ENCODE measurements at places on chromosomes 1 and 21.
A peak's percentile ranks its signal among the peaks of the same experiment; 100 is the strongest.

GRCh38 chr1:64405833-64406232, 64.1 kb upstream of the CACHD1 start:
- no peak for DNase-seq

DNA sequence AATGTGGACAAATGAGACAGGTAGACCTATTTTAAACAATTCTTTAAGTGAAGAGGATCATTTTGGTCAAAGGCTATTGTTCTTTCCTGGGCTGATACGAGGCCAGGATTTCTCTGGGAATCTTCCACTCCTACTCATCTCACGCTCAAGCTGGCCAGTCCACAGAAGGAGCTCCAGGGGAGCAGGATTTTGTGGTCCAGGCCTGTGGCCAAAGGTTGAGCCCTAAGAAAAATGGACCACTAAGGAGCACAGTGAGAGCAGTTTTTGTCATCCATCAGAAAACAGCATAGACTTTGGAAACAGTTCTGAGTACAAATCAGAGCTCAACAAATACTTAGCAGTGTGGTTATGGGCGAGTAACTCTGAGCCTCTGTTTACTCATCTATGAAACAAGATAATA, 260.2 kb upstream of the RUNX1 start:
- no peak for DNase-seq

- peak; percentile 19 for DNase-seq
Measured at GRCh38 chr21:22791986-22792560, 1793.9 kb downstream of the NCAM2 start.

- DNase-seq, result no peak
Measured at GRCh38 chr1:47906009-47906432, 91.2 kb downstream of the TRABD2B start.

GRCh38 chr21:16663436-16663835, 849.4 kb upstream of the CXADR start:
- no peak for DNase-seq

GRCh38 chr1:20290624-20291597, at the start of gene VWA5B1:
TSS of gene VWA5B1 (plus strand) at chr1:20290875. CDS start at chr1:20310602, 19,727 bp downstream.
- no peak for DNase-seq

DNA sequence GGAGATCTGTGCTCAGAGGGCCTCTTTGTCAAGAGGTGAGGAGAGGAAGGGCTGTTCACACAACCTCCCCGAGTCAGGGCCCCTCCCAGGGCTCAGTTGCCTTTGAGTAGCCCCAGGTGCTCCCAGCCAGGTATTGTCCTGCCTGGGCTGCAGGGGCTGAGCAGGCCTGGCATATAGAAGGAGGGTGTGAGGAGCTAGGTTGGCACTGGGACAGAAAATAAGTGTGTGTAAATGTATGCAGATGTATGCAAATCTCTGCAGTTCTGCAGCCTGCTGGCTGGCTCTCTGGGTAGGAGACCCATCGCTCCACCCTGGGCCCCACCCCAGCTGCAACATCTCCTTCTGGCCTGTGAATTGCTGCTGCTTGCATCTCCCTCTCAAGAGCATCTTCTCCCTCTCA, 52.4 kb downstream of the NAV1 start:
- DNase-seq, result no peak

- DNase-seq, result no peak
Measured at GRCh38 chr1:37433171-37433570, 41.2 kb upstream of the ZC3H12A start.

GRCh38 chr1:117312453-117313138, 54.7 kb upstream of the MAN1A2 start:
- DNase-seq, result no peak

- no peak for DNase-seq
Measured at GRCh38 chr21:33112151-33112550, 42.2 kb downstream of the OLIG1 start.

GRCh38 chr1:205041001-205041715, 1.9 kb upstream of the CNTN2 start:
- no peak for DNase-seq

GRCh38 chr1:234559902-234560676, 49.9 kb downstream of the IRF2BP2 start:
- no peak for DNase-seq

GRCh38 chr1:17903386-17903785, 148.3 kb downstream of the ACTL8 start:
- no peak for DNase-seq

- DNase-seq, result no peak
Measured at GRCh38 chr1:201480231-201481003, 11.4 kb upstream of the PHLDA3 start.

GRCh38 chr1:62905309-62905708, 121.4 kb downstream of the ATG4C start:
- no peak for DNase-seq

DNA sequence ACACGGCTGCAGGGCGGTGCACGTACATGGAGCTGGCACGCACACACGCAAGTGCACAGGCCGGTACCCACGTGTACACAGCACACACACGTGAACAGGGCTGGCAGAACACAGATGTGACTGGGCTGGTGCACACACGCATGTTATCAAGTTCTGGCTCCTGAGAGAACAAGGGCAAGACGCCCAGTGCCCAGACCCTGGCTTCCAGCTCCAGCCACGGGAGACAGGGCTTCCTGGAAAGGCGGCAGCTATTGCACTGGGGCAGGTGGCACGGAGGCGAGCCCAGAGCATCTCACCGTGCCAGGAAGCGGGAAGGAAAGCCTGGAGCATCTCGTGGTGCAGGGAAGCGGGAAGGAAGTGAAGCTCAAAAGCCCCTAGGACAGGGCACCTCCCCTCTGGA, 5.9 kb downstream of the SDF4 start:
- DNase-seq, result no peak

DNA sequence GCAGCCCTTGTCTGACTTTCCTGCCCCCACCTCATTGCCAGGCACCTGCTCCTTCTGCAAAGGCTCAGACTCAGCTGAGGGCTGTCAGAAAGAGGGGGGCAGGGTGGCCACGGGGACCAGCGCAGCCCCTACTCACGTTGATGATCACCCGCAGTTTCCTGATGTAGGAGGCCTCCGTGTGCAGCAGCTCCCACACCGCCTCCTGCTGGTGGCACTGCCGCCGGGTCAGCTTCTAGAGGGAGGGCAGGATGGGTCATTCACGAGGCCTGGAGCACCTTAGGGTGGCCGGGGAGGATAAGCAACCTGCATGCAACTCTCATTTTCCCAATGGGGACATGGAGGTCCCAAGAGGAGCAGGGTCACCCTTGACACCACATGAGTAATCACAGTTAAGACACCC, 6.4 kb upstream of the TNFRSF25 start:
- DNase-seq, result no peak

DNA sequence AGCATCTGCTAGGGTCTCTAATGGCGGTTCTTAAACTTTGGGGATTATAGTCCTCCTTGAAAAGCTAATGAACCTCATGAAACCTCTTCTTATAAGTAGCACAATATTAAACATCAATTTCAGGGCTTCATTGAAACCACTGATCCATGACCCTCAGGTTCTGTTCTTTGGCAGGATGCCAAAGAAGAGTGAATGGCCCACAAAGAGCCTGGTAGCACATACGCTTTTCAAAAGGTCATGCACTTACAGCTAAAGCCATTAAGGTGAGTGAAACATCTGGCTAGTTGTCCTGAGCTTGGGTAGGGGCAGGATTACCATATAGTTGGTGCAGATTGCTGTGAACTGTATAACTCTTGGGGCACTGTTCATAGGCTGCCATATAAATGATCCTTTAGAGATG, 42.3 kb downstream of the MDM4 start:
- DNase-seq, result no peak

- DNase-seq, result no peak
Measured at GRCh38 chr1:67515324-67516080, 85.3 kb upstream of the SERBP1 start.

DNA sequence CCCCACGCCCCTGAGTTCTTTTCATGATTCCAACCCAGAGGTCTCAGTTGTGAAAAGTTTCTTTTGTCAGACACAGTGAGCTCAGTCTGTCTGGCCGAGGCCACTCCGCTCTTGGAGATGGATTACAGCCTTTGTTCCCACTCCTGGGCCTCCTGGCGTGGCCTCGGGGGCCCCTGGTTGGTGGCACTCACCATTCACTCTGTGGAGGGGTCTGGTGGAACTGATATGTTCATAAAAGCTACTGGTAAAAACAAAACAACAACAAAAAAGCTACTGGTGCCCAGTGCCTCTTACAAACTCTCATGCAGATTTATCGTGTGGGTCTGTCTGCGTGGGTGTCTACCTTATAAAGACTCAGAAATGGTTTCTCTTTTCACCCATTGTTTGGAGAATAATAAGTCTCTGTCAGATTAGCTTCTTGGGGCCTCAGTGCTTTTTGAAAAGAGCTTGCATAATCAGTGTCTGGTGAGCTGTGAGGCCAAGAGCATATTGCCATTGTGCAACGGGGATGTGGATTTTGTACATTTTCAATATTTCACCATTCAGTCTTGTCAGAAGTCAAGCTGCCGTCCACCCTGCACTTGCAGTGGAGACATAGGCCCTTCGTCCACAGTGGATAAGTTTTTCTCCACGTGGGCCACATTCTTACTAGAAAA, 86.7 kb downstream of the GALNT2 start:
- DNase-seq, result no peak

DNA sequence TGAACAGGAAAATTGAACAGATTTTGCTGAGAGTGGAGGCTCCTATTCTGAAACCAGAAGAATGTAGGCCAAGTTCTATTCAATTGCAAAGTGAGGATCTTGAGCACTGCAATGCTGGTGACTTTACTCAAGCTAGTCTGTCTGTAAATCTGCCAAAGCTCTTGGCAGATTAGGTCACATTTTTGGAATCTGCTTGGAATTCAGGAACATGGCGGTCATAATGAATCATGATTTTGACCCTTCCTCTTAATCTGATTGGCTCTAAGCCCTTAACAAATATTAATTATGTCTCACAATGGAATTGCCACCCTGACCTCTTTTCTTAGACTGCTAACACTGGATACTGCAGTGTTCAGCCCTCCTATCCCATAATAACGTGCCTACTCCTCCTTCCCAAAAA, 7.2 kb upstream of the GNG12 start:
- DNase-seq, result peak; percentile 79
